ENCODE measurements at places on chromosomes 7 and 10.

- peak; percentile 60 for DNase-seq
Observed at GRCh38 chr10:114684084-114684821, 26.2 kb upstream of the ABLIM1 start.

- DNase-seq: no peak
Observed at GRCh38 chr10:70777063-70777875, 7.9 kb downstream of the TBATA start.

DNA sequence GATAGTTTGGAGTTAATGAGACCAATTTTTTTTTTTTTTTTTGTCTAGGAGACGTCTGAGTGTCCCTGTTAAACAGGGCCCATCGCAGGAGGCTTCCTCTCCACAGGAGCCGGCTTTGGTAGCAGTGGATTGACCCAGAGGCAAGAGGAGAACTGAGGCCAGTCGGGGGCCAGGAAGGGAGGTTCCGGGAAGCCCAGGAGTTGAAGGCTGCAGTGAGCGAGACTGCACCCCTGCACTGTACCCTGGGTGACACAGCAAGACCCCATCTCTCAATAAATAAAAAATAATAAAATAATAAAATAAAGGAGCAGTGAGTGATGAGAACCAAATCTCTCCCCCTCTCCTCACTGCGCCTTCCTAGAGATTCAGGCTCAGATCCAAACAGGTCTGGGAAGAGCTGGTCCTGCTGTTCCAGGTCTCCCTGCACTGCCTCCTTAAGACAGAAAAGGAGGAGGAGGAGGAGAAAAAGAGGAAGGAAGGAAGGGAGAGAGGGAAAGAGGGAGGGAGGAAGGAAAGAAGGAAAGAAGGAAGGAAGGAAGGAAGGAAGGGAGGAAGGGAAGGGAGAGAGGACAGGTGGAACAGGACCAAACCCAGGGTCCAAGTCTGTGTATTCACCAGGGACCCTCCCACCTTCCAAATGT is 3.5 kb downstream of the MNX1 start:
- DNase-seq: no peak

DNA sequence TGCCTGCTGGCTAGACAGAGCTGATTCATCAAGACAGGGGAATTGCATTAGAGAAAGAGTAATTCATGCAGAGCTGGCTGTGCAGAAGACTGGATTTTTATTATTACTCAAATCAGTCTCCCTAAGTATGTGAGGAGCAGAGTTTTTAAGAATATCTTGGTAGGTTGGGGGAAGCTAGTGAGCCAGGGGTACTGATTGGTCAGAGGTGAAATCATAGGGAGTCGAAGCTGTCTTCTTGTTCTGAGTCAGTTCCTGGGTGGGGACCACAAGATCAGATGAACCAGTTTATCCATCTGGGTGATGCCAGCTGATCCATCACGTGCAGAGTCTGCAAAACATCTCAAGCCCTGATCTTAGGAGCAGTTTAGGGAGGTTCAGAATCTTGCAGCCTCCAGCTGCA is 39.8 kb downstream of the FOXI2 start:
- no peak for DNase-seq

- DNase-seq: peak; percentile 99
Observed at GRCh38 chr7:16739863-16740622, 13.5 kb upstream of the TSPAN13 start.

DNA sequence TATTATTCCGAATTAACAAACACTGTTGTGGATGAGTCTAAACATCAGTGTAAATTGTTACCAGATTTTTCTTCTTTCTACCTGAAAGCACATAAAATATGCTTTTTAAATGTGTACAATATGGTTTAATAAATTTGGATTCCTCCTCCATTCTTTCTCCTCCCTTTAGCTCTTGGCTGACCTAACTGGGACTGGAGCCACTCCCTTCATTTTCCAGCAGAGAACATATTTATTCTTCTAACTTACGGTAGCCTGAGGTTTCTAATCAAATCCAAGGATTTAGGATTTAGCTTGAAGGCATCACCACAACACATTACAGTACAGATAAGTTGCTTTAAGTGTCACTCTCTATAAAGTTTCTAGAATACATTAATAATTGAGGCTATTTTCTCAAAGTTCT is 88.2 kb upstream of the SEMA3C start:
- DNase-seq: no peak

DNA sequence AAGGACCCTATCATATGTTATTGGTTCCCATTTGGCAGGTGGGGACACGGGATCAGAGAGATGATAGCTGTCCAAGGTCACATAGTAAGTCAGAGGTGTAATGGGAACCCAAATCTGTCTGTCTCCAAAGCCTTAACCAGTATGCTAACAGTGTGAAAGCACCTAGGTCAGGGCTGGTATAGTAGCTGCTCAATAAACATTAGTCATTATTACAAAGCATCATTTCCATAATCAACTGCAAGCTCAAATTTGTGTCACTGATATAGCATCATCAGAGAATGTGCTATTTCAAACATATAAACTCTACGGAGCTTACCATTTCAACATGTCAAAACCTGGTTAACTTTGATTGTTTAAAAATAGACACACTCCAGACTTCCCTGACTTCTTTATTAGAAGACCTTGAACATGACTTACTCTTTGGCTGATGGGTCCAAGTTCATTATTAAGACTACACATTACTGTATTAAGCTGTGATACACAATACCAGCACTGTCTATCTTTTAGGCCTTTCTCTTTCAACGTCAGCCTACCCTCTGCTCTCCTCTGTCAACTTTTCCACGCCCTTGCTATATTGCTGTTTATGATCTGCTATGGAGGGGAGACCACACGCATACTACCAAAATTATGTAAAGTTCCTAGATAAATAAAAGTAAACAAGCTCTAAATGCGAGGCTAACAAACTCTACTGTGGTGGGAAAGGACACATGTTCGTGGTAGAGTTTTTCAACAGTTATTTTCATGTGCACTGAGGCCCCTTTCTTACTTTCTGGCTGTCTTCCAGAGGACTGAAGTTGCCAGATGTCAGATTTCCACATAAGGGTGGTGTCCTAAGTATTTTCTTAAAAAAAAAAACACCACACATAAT is 33.6 kb downstream of the DNMBP start:
- peak; percentile 72 for DNase-seq

DNA sequence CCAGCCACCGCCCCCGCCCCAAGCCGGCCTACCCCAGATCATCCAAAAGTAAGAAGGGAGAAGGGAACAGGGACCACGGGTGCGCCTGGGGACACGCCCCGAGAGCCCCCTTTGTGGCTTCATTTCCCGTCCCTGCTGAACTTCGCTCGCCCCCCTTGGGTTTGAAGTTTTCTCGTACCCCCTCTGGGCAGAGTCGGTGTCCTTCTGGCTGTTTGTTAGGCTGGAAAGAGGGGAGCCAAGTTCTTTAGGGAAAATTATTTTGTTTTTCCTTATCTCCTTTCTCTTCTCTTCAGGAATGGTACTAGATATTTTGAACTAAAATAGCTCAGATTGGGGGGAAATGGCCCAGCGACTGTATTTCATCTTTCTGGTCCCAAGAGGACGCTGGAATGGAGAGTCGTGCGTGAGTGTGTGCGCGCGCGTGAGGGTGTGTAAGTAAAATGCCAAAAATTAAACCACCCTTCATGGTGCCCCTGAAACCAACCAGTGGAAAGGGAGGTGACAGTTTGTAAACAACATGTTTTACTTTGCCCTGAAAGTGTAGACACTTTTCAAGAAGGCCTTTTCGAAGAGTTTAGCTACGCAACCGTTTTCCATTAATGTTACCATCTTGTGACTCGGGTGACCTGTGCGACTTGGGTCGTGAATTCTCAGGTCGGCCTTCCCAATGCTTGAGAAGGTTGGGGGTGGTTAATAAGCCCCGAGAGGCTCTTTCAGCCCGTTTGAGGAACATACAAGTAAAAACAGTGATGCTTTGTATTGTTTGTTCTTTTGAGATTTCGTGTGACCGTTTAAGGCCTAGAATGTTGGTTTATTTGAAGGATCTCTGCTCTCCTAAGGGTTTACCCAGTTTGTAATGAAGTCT is 694 bp downstream of the RBM20 start:
- DNase-seq: no peak

GRCh38 chr7:135269921-135270320 is 36.3 kb downstream of the STRA8 start:
- no peak for DNase-seq

GRCh38 chr10:21285742-21286331 is 239.6 kb downstream of the SKIDA1 start:
- DNase-seq: peak; percentile 27

DNA sequence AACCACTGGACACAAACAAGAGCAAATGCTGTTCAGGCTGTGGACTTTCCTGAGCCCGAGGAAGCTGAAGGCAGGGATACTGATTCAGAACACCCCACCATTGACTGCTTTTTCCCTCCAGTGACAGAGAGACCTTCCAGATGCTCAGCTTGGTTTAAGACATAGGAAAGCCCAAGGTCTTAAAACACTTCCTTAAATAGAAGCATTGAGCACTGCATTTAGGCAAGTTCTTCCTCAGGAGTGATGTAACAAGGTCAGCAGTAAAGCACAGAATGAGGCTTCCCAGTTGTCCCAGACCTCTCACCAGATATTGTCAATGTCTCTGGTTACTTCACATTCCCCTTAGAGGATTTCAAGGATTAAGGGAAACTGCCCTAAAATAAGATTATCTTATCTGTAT is 19.6 kb upstream of the CDCA7L start:
- no peak for DNase-seq

GRCh38 chr7:32147546-32148268 is 77.5 kb upstream of the PDE1C start:
- peak; percentile 89 for DNase-seq

DNA sequence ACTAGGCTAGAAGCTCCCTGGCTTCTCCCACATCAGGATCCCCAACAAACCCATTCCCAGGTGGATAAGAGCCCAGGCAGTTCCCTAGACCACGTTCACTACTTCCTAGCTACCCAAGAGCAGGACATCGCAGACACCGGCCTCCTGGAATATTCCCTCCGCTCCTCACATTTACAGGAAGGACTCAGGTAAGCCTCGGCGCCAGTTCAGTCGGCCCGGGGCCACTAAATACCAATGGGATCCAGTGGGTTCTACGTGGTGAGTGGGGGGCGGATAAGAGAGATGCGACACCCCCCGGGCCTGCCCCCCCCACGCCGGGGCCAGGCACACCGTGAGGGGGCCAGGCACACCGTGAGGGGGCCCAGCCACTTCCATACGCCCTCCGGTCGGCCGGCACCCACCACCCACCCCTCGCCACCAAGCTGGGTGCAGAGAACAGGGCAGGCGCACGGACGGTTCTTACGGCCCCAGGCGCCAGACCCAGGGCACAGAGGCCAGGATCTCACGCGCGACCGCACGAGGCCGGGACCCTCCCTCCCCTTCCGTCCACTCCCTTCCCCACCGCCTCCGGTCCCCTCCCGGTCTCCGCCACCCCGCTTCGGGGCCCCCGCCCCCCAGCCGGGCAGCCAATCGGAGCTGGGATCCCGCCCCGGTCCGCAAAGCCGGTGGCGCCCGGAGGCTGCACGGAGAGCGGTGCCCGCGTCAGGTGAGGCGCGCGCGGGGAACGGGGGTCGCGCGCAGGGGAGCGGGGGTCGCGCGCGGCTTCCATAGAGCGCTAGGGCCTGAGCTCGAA is at the start of gene BLVRA:
TSS of gene BLVRA (plus strand) at position 652 of the 793 bp plus-strand sequence. CDS start 12,479 bp downstream, outside the sequence.
- DNase-seq: peak; percentile 52

DNA sequence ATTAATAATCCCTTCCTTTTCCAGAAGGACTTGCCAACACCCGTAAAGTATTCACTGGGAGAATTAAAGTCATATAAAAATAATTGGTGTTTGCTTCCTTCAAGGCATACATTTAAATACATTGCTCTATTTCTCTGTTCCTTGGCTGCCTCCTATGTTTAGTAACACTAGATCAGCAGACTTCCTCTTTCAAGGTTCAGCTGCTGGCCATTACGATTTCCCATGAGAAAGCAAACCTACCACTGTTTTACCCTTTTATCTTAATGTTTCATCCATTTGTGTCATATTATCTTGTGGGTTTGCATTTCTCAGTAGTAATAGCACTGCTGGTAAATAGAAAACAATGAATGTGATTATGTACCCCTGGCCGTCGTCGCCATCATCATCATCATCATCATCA is 313.8 kb upstream of the BMPER start:
- DNase-seq: peak; percentile 19

DNA sequence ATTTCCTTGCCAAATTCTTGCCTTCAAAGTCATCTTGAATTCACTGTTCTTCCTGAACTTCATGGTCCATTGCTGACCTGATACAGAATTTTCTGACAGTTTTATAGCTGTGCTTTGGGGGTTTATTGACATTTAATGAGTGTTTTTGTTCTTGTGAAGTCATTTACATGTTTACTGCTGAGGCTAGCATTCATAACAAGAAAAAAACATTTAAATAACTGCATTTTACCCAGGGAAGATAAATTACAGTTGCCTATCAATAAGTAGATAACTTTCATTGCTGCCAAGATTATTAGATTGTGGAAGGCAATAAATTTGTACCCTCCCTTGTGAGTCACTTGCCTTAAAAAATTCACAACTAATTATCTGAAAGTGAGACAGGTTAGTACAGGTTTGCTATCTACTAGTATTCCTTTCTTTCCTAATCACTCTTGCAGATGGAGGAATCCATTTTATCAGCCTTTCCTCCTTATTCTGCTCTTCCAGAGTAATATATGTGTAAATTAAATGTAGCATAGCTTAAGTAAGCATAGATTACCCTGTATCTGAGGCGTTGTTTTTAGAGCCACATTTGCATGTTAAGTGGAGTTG is 178.4 kb downstream of the EXOC4 start:
- DNase-seq: no peak

- no peak for DNase-seq
Observed at GRCh38 chr7:152872061-152872744, 112.7 kb downstream of the ACTR3B start.

DNA sequence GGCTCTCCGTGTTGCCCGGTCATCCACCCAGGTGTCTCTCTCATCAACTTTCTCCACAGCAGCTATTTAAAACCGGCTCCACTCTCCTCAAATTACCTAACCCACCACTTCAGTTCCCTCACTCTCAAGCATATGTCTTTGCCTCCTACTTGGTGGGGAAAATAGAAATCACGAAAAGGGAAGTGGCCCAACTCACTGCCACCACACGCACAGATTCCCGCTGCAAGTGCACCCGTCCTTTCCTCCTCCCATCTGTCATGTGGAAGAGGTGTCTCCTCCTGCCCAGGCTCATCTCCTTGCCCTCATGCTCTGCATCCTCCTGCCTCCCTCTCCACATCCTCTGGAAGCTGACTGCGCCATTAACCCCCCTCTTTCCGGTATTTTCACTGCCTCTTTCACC is 80.8 kb upstream of the MKX start:
- DNase-seq: no peak

- DNase-seq: no peak
Observed at GRCh38 chr10:34153663-34154382, 661.3 kb downstream of the PARD3 start.

- peak; percentile 40 for DNase-seq
Observed at GRCh38 chr7:24842449-24843241, 85.4 kb upstream of the GSDME start.

DNA sequence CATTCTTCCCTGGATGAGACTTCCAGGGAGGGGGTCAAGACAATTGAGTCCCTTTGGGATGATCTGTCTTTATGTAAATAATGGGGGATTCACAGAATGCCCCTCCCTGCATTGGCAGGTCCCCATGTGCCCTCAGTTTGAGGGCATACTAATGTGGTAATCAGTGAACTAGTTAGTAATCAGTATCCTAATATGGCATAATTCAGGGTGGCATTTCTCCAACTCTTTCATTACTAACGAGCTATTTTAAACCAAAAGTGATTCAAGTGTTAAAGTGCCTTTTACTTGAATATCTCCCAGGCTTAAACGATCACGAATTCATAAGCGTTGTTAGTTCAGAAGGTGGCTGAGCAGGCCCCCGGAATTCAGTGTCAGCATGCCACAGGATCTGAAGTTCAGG is 1.6 kb upstream of the DNAJB6 start:
- no peak for DNase-seq

- DNase-seq: no peak
Observed at GRCh38 chr7:43123457-43123856, 11.0 kb downstream of the HECW1 start.
